GM12865 (cell line): ENCODE measurements at places on chromosomes 5 and 9.
A peak's percentile ranks its signal among the peaks of the same experiment; 100 is the strongest.

DNA sequence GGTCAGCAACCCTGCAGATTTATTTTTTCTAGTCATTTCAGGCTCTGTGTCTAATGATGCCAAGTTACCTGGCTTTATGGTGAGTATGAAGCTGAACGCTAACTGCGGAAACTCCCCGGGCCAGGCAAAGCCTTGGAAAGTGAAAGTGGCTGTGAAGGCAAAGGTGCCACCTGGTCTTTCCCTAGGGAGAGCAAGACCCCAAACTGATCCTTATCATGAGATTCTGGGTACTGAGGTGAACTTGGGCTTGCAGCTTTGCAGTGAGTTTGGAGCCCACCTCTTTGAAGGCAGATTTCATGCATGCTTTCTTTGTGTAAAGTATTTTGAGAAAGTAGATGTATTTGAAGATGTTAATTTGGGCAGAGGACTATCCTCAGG is 63.3 kb downstream of the CARTPT start:
- peak; percentile 70 for DNase-seq

DNA sequence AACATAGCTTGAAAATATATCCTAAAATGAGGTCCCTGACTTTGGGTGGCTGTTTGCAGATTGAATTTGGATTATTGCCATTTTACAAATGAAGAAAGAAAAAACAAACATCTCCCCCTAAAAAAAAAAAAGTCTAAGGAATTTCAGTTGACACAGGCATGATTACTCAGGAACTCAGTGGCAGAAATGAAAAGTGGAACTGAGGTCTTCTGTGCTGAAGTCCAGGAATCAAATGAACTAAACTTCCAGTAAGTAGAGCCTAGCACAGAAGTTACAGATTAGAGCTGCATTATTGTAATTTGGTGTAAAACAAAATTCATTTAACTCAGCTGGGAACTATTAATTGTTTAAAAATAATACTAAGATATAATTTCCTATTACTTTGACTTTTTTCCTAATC is 26.7 kb downstream of the FAM170A start:
- DNase-seq = no peak

DNA sequence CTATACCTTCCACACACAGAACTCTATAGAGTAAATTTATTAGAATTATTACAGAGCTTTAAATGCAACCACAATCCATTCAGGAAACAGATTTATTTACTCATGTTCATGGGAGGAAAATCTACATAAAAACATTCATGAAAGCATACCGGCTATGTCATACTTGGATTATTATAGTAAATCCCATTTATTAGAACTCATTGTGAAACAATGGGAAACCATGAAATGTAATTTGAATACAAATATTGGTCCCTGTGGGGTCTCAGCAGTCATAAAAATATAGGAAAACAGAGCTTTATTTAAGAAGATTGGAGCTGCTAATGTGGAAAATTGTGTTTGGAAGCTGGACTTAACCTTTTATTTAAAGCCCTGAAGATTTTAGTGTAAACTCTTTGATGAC is 80.7 kb downstream of the HAPLN1 start:
- DNase-seq = no peak

GRCh38 chr9:123493627-123494026 is 137.6 kb downstream of the CRB2 start:
- DNase-seq = no peak

DNA sequence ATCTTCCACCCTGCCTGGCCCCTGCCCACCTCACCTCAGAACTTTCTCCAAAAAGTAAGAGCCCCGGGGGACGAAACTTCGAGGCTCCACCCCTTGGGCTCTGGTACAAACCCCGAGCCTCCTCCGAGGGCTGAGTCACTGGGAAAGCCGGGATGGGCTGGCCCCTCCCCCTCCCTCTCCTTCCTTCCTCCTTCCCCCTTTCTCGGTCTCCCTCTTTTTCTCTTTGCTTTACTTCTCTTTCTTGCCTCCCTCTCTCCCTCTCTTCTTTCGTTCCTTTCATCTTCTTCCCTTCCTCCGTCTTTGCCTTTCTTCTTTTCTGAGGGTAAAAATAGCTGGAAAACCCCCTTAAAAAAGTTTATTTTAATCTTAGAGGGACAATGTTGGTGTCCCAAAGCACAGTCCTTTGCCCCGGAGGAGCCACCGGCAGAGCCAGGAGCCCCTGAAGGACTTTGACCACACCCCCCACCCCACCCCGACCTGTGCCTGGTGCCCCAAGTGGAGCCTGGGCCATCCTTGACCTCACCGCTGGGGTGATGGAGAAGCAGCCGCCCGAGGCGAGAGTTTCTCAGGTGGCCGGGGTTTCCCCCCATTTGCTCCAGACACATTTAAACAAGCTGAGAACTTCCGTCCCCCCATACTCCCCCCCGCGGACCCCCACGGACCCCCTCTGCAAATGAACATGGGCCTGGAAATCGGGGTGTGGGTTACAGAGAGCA is 5.7 kb upstream of the NOTCH1 start:
- DNase-seq = peak; percentile 72

DNA sequence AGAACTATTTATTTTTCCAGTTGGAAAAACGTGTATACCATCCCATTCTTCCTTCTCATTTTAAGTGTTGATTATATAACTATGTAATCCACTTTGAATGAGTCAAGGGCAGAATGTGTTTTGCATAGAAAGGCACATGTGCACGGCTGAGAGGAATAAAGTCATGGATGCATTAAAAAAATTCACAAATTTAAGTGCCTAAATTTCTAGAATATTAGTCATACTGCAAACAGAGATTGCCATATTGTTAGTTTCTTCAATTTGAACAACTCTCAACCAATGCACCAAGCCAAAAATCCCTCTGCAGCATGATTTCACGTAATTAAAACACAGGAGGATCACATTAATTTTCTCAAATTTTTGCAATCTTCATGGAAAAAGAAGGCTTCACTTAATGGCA is 166.3 kb downstream of the MPDZ start:
- no peak for DNase-seq

DNA sequence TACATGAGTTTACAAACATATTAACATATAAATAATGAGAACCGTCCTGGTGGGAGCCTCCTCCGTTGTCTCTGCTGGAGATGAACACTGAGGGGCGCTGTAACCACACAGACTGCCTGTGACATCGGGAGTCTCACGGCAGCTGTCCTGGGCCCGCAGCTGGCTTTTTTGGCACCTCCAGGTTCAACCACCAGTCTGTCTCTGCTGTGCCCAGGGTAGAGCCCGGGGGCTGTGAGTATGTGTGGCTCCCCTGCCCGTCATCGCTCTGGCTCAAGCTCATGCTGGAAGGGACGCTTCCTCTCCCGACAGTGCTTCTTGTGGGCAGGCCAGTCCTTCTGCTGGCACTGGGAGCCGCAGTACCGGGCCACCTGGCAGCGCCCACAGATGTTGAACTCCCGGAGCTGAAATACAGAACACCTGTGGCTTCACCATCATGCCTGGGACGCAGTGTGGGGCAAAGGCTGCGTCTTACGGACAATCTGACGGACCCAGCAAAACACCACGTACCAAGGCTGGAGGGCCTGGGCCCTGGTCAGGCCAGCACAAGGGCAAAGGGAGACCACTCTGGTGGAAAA is 3.6 kb upstream of the DPH7 start:
- DNase-seq = no peak
